Activated CD4-positive, alpha-beta memory T cell treated with anti-CD3 and anti-CD28 coated beads, Interleukin-2, amount 10 ng/mL, durations not matched to agents 7 days and 5 days (primary cell): ENCODE measurements at places on chromosomes 1 and 21. TPM values are rescaled to one million over a fixed set of nuclear protein-coding genes. Genes with fewer than 3 reads are reported as not detected.
A peak's percentile ranks its signal among the peaks of the same experiment; 100 is the strongest.

MAN1C1 gene
- 24.1 TPM for total RNA-seq

INAVA gene
- total RNA-seq, result not detected

RCOR3 gene
- 52.7 TPM for total RNA-seq

REN gene
- total RNA-seq, result not detected

ALX3 gene
- total RNA-seq, result not detected

- no peaks in the 10 kb centered on the region for H3K36me3 ChIP-seq
- H3K4me1 ChIP-seq, result no peaks in the 10 kb centered on the region
- H3K4me3 ChIP-seq, result no peak overlapping the region
- DNase-seq, result no peak
- peaks cover 7% of the 10 kb centered on the region for H3K27me3 ChIP-seq
Measured at GRCh38 chr1:38451541-38451993, 405.0 kb upstream of the POU3F1 start.

- H3K27me3 ChIP-seq, result no peaks in the 10 kb centered on the region
- H3K36me3 ChIP-seq, result no peaks in the 10 kb centered on the region
- H3K27ac ChIP-seq, result no peak overlapping the region
- DNase-seq, result no peak
- no peak overlapping the region for H3K4me3 ChIP-seq
- no peaks in the 10 kb centered on the region for H3K4me1 ChIP-seq
Measured at GRCh38 chr1:233863901-233864545, 40.5 kb upstream of the SLC35F3 start.

DNA sequence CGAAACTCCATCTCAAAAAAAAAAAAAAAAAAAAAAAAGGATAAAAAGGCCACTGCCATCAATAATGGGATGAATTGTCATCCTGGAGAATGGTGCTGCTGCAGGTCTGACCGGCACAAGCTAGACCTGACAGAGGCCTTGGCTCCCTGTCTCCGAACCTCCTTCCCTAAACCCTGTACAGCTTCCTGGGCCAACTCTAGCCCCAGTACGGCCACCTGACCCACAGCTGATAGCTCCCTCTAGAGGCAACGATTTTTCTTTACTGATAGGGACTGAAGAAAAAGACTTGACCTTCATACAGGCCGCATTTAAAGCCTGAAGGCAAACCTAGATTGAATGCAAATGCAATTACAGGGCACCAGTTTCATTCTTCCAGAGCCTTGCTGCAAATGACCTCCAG, 30.7 kb downstream of the NOL9 start:
- peaks cover 33% of the 10 kb centered on the region for H3K36me3 ChIP-seq
- peaks cover 2% of the 10 kb centered on the region for H3K4me1 ChIP-seq
- no peak for DNase-seq
- no peak overlapping the region for H3K27ac ChIP-seq
- no peak overlapping the region for H3K4me3 ChIP-seq

- H3K4me1 ChIP-seq, result peaks cover 89% of the 10 kb centered on the region
- peak overlapping the region; percentile 67 for H3K27ac ChIP-seq
- peaks cover 64% of the 10 kb centered on the region for H3K36me3 ChIP-seq
- no peak for DNase-seq
- no peaks in the 10 kb centered on the region for H3K27me3 ChIP-seq
Measured at GRCh38 chr1:42927274-42927841, 31.3 kb downstream of the SLC2A1 start.

- no peak overlapping the region for H3K27ac ChIP-seq
- H3K27me3 ChIP-seq, result peaks cover 2% of the 10 kb centered on the region
- H3K4me1 ChIP-seq, result peaks cover 15% of the 10 kb centered on the region
- no peaks in the 10 kb centered on the region for H3K36me3 ChIP-seq
Measured at GRCh38 chr1:207412845-207413244, 41.3 kb upstream of the CR2 start.

DNA sequence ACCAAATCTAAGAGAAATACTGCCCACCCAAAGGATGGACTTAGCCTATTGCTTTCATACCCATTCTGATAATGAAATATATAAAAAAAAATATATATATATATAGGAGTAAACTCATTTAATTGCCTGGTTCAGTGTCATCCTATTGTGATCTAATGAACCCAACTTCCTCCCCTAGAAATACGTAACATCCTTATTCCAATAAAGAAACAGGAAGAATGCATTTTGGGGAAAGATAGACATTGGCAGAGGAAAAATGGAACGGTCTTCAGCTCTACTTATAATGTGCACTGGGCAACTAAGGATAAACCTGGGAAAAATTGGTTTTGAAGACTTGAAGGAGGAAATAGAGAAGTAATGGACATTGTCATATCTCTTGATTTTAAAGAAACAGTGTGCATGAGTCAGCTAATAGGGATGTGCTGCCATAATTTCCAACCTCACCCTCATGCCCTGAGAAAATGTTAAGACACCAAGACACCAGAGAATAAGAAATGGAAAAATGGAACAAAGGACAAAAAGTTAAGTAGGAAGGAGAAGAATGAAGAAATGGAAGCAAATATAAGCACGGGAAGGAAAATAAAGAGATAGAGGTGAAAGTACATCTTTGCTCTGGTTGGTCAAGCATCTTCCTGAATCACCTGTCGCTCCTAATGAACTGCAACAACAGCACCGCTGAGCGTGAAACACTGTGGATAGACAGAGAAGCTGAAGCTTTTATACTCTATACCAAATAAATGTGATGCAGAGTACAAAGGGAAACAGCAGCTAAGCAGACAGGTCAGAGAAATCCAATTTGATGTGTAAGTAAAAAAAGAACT, 5.4 kb downstream of the UBR4 start:
- peaks cover 21% of the 10 kb centered on the region for H3K36me3 ChIP-seq
- peaks cover 62% of the 10 kb centered on the region for H3K4me1 ChIP-seq
- H3K27ac ChIP-seq, result no peak overlapping the region

DNA sequence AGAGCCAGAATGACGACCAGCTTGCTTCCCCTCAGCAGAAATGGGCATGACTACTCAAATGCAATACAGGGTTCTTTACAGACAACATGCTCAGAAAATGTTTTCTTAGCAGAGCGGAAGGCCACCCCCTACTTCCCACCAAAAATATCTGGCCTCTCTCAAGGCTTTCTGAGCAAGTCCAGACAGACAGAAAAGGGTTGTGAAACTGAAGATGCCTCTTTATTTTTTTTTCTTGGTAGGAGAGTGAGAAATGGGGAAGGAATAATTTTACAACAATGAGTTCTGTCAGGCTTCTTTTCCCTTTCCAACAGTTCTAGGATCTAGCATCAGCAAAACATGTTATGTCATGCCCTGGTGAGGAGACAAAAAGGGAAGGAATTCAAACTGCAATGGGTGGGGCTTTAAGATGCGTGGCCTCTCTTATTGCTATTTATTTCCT, 172.0 kb upstream of the CAMK1G start:
- H3K4me1 ChIP-seq, result no peaks in the 10 kb centered on the region
- H3K27me3 ChIP-seq, result peaks cover 47% of the 10 kb centered on the region
- no peaks in the 10 kb centered on the region for H3K36me3 ChIP-seq
- H3K27ac ChIP-seq, result no peak overlapping the region

DNA sequence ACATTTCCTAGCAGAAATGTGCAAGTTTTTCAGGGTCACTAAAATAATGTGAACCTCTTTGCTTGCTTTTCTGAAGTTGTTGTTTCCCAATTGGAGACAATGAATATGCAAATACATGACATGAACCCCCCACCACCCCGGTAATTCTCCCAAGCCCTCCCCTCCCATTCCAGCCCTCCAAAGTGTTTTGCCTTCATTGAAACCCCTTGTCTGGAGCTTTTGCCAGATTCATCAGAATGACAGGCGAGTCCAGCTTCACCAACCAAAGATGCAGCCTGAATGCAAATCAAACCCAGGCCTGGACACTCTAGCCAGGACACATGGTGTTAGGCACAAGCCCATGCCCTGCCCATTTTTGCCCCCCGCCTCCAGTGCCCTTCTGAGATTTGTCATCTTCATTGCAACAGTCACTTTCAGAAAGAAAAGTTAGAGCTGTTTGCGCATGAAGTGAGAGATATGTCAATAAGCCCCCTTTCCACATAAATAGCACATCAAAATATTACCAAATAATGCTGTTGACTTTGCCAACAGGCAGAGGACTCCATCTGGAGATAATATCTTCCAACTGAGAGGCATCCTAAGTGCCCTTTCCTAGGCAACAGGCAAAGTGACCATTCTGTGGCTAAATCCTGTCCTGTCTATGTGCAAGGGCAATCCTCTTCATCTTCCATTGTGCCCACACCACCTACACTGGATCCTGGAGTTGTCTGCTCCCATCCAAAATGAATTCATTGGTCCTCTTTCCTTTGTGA, 145.6 kb upstream of the NFIA start:
- DNase-seq, result no peak
- H3K4me1 ChIP-seq, result no peaks in the 10 kb centered on the region
- H3K4me3 ChIP-seq, result no peak overlapping the region
- peaks cover 7% of the 10 kb centered on the region for H3K27me3 ChIP-seq

DNA sequence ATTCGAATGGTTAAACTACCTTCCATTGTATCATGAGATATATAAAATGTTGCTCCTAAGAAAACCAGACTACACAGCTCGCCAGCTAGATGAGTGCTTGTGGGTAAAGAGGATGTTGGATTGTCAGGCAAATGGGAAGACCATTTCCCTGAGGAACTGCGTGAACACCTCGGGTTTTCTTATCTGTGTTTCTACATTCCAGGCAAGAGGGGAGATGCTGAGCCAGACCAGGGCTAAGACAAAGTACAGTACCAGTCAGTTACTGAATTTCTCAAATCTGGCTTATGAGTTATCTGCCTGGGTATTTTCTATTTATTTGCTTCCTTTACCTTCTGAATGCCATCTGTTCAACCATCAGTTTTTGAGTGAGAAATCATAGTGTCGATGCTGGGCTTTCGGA, 170.8 kb downstream of the PLA2G4A start:
- H3K4me1 ChIP-seq, result no peaks in the 10 kb centered on the region
- DNase-seq, result no peak
- H3K27ac ChIP-seq, result no peak overlapping the region
- H3K4me3 ChIP-seq, result no peak overlapping the region
- peaks cover 2% of the 10 kb centered on the region for H3K27me3 ChIP-seq

DNA sequence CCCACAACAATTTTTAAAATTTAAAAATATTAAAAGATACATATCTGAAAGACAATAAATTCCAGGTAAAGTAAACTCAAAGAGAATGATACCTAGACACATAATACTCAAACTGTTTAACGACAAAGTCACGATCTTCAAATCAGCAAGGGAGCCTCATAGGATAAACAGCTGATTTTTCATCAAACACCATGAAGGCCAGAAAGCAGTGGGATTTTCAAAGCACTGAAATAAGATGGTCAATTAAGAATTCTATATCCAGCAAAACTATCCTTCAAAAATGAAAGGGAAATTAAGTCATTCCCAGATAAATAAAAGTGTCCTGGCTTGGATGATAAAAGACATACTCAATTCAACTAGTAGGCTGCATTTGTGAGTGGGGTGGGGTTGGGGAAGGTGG, 100.5 kb downstream of the TIAM1 start:
- no peak for DNase-seq

DNA sequence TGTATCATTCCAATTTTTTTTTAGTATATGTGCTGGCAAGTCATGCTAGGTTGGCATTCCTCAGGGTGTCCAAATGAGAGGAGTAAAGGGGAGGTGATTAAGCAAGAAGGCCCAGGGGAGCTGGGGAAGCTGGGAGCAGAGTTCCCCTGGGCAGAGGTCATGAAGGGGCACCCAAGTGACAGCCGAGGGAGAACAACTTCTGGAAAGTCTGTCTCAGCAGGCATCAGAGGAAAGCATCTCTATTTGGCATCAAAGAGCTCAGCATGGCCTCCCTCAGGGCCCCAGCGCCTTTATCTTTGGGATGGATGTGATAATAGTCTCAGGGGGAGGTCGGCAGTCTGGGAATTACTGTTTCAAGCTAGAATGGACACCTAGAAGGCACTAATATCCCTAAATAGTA, 5.0 kb upstream of the ENO1 start:
- no peak for DNase-seq
- no peak overlapping the region for H3K4me3 ChIP-seq
- no peak overlapping the region for H3K27ac ChIP-seq
- no peaks in the 10 kb centered on the region for H3K27me3 ChIP-seq
- peaks cover 11% of the 10 kb centered on the region for H3K36me3 ChIP-seq

GRCh38 chr1:19462781-19463503, 22.4 kb downstream of the CAPZB start:
- H3K27me3 ChIP-seq, result no peaks in the 10 kb centered on the region
- DNase-seq, result peak; percentile 85
- peaks cover 87% of the 10 kb centered on the region for H3K4me1 ChIP-seq

DNA sequence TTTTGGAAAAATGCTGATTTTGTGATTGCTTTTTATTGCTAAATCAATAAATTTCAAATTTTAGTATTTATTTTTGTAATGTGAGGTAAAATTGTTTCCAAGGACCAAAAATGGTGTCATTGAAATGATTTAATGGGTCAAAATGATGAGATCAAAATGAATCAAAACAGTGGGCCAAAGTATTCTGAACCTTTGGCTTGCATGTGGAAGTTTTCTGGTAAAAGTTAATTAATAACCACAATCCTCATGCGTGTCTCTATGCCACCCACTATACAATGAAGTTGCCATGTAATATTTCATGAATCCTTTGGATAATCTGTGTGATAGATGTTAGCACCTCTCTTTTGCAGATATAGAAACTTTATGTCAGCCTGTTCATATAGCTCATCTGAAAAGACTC, 83.8 kb downstream of the PAPPA2 start:
- H3K36me3 ChIP-seq, result no peaks in the 10 kb centered on the region
- H3K4me3 ChIP-seq, result no peak overlapping the region
- DNase-seq, result no peak
- no peak overlapping the region for H3K27ac ChIP-seq
- H3K4me1 ChIP-seq, result no peaks in the 10 kb centered on the region

DNA sequence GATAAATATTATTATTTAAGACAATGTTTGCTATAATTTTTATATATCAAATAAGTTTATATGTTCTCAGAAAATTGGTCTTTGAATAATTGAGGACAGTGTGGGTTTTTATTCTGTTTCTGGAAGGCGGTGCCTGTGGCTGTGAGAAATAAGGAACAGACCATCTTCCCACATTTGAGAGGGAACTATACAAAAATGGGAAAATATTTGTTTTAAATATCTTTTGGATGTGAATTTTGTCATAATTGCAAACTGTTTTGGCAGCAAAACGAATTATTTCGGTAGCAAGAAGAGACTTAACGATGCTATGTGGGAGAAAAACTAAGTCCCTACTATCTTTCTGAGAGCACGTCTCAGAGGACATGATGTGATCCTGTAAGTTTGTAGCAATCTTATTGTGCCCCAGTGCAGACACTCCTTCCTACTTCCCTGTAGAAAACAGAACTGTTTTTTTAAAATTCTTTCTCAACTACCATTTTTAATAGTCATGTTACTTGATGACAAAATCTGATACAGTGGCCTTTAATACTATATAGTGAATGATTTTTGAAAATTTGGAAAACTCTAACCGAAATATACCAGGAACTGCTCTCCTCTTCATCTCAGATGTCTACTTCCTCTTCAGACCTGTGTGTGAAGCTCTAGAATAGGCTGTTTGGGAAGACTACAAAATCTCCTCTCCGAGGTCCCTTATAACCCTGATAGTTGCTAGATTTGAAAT, 25.4 kb downstream of the PTPRC start:
- DNase-seq, result no peak
- H3K4me3 ChIP-seq, result peak overlapping the region; percentile 71
- H3K36me3 ChIP-seq, result peaks cover 66% of the 10 kb centered on the region
- H3K27ac ChIP-seq, result peak overlapping the region; percentile 63
